ENCODE measurements at places on chromosomes 12 and 14.

- DNase-seq: no peak
These were observed 85.8 kb upstream of the BCAT1 start for GRCh38 chr12:25034676-25035075.

GRCh38 chr12:68981516-68981915 is 48.5 kb upstream of the CPM start:
- no peak for DNase-seq

DNA sequence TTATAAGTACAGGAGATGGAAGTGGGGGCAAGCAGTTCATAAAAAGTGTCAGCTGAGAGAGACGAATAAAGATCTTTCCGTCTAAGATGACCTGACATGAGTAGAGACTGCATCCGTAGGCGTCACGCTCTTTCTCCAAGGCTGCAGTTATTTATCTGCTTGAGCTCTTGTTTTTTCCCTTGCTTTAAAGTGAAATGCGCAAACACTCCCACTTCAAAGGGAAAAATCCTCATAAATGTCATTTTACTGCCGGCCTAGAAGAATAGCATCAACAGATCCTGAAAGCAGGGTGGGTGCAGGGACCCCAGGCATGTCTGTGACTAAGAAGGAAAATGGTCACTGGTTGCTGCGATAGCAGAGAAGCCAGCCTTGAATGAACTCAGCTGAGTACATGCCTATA is 647.4 kb downstream of the MED13L start:
- DNase-seq: no peak

DNA sequence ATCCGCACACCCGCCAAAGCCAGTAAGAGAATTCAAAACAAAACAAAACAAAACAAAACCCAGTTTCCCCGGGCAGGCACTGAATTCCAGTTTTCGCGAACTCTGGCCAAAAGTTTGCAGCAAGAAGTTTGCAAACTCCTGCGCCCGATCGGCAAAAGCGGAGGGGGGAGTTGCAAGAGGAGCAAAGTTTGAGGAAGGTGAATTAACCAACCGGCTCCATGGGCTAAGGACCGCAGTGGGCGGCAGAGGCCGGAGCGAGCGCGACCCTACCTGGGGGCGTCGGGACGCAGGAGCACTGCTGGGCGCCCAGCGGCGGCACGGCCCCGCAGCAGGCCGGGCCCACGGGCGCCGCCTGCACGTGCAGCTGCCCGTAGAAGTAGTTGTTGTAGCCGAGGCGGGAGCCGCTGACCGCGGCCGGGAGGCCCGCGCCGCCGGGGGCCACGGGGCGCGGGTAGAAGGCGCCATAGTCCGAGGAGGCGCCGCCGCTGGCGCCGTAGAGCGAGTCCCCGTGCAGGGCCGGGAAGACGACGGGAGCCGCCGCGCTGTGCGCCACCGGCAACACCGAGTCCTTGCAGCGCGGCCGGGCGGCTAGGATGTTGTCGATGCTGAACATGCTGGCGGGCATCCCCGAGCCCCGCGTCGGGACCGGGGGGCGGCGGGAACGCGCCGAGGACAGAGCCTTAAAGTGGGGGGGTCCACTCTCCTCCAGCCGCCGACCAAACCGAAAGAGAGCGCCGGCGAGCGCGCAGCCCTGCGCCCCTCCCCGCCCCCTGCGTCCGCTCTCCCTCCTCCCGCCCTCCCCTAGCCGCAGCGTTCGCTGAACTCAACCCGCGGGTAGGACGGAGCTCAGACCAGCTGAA is at the start of gene GSC:
GSC (minus strand) TSS at position 723 of the 860 bp plus-strand sequence; CDS start at position 625, 98 bp downstream.
- no peak for DNase-seq

GRCh38 chr14:50633954-50634353 is 34.2 kb downstream of the SAV1 start:
- DNase-seq: no peak

DNA sequence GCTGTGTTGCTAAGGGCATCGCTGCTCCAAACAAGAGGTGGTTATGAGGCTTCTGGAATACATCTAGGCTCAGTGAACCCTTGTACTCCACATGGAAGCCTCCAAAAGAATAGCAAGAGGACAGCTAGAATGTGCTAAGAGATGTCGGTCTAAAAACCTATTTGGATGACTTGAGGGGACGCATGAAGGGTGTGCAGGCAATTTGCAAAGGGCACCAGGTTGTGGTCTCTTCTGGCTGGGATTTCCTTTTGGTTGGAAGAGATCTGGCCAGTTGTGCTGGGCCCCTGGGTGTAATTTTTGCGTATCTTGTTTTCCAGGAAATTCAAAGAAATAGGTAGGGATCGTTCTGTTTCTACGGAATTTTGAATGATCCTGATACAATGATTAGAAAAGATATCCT is 4.2 kb downstream of the TTC9 start:
- no peak for DNase-seq

DNA sequence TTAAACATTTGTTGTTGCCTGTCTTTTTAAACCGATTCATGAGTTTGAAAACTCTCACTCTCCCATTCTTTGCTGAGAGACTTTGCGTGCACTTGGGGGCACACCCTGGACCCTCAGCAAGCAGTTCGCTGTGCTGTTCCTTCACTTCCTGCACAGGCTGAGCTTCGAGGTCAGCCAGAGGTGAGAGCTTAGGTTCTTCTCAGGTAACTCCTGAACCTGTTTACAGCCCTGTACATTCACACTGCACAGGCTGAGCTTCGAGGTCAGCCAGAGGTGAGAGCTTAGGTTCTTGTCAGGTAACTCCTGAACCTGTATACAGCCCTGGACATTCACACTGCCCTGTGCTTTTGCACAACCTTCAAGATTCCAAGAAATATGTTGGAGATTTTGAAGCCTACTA is 9.8 kb upstream of the CLECL1 start:
- no peak for DNase-seq

- DNase-seq: no peak
These were observed 49.9 kb downstream of the FOXN3 start for GRCh38 chr14:89366864-89367778.

DNA sequence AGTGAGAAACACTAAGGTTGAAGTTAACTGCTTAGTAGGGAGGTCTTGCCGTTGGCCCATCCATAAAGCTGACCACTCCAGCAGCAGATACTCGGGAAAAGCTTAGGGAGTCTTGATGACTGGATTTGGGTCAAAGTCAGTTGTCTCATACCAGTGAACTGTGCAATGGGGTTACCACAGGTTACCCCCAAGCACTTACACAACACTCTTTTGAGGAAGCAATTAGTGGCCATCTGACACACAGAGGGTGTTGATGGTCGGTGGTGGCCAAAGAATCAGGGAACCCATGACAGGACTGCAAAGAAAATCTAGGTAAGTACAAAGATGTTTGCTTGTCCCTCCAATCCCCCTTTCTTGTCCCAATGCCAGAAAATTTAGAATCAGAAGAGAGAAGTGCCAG is 410.2 kb downstream of the APAF1 start:
- DNase-seq: no peak

DNA sequence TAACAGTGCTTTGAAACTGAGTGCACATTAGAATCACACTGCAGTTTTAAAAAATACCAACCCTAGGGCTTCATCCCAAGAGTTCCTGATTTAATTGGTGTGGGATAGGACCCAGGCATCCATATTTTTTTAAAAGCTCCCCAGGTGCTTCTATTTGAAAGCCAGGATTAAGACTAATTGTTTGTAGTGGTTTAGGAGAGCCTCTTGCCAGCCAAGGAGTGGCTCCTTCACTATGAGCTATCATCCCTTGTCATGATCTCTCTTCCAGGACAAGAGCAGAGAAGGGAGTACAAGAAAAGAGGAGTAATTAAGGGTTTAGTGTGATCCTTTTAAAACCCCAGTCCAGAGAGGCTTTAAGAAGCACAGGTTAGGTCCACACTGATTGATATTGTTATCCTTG is 178.0 kb downstream of the CAND1 start:
- DNase-seq: no peak

- no peak for DNase-seq
These were observed 295.0 kb downstream of the RMST start for GRCh38 chr12:97757481-97758193.

- no peak for DNase-seq
These were observed 144.5 kb upstream of the FBXO33 start for GRCh38 chr14:39576736-39577135.

All from NCI-H2081 treated with DMSO at 0.1 percent for 48 hours (cell line).